ENCODE measurements at places on chromosomes 5 and 9. TPM values are rescaled to one million over a fixed set of nuclear protein-coding genes. Genes with fewer than 3 reads are reported as not detected.

DNA sequence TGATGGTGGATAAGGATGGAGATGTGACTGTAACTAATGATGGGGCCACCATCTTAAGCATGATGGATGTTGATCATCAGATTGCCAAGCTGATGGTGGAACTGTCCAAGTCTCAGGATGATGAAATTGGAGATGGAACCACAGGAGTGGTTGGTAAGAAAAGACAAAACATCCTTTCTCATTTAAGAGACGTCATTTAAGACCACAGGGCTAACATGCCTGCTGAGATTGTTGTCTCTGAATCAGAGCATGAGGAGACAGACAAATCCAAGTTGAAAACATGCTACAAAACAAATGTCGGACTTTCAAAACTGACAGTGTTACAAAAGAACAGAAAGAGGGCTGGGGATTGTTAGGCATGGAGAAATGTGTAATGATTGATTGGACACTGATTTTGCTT lies 4.6 kb downstream of the CCT5 start:
- no peak overlapping the region for H3K27ac ChIP-seq
- no peaks in the 10 kb centered on the region for H3K27me3 ChIP-seq
- peaks cover 7% of the 10 kb centered on the region for H3K4me1 ChIP-seq
- H3K36me3 ChIP-seq: peaks cover 85% of the 10 kb centered on the region
- no peak for DNase-seq

GRCh38 chr9:104386425-104387069 lies 117.5 kb upstream of the OR13F1 start:
- H3K4me3 ChIP-seq: no peak overlapping the region
- H3K36me3 ChIP-seq: no peaks in the 10 kb centered on the region
- peak; percentile 48 for DNase-seq
- no peak overlapping the region for H3K27ac ChIP-seq
- H3K4me1 ChIP-seq: no peaks in the 10 kb centered on the region
- H3K27me3 ChIP-seq: no peaks in the 10 kb centered on the region

DNA sequence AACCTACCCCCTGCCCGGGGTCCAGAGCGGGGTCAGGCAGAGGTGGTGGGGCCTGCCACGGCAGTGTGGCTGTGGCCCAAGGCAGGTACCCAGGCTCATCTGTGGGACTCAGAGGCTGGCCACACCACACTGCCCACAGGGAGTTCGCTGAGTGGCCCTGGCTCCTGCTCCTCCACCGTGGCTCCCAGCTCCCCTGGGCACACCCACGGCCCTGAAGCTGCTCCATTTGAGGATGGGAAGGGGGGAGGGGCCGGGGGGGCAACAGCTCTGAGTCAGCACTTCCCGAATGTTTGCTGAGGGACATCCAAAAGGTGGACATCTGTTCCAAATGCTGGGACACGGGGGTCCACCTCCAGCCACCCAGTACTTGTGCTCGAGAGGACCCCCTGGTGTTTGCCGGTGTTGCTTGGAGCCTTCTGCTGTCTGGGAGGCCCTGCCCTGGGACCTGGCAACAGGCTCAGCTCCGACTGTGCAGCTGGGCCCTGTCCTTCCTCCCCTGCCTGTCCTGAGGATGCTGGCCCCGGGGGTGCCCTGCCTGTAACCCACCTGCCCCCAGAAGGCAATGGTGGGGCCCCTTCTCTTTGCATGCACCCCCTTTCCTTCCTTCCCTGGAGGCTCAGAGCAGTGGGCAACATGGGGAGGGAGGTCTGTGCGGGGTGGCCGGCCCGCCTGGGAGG lies 2.5 kb upstream of the NRARP start:
- DNase-seq: no peak
- no peaks in the 10 kb centered on the region for H3K27me3 ChIP-seq
- peaks cover 7% of the 10 kb centered on the region for H3K36me3 ChIP-seq
- H3K27ac ChIP-seq: no peak overlapping the region

DNA sequence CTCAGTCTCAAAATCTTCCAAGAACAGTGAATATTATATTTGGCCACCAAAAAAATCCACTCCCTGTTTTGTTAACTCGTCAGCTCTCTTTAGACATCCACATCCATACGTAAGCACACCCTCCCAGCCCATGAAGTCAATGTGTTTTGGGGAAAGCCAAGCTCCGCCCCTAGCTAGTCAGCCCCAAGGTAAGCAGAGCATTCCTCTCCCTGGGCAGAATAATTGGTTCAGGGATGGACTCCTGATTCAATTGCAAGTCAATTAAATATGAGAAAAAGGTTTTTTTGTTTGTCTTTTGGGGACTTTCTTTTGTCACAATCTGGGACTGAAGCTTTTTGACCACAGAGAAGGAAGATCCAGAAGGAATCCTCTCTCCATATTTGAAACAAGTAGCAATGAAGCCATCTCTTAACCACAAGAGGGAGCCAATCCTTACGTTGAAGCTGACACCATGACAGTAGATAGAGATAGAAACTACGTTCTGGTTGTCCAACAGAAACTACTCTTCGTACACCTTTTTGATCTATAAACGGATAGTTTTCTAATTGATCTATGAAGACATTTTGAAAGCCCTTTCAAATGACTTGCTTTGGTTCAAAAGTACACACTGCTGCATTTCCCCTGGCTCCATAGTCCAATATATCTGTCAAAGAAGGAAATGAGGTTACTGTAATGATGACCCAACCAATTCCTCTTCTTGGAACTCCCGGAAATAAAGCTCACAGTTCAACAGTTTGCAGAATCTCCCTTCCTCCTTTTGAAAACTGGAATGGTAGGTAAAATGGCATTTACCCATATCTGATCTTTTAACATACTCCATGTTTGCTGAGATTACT lies 166.4 kb downstream of the TLE1 start:
- no peaks in the 10 kb centered on the region for H3K36me3 ChIP-seq
- H3K4me1 ChIP-seq: peaks cover 18% of the 10 kb centered on the region
- peak overlapping the region; percentile 49 for H3K27ac ChIP-seq
- no peak overlapping the region for H3K4me3 ChIP-seq
- peak; percentile 79 for DNase-seq
- no peaks in the 10 kb centered on the region for H3K27me3 ChIP-seq

- H3K4me1 ChIP-seq: peaks cover 48% of the 10 kb centered on the region
- H3K4me3 ChIP-seq: no peak overlapping the region
- no peak for DNase-seq
- no peaks in the 10 kb centered on the region for H3K27me3 ChIP-seq
- H3K36me3 ChIP-seq: peaks cover 63% of the 10 kb centered on the region
Observed at GRCh38 chr5:134534726-134535110, 9.2 kb downstream of the JADE2 start.

- H3K27me3 ChIP-seq: no peaks in the 10 kb centered on the region
- H3K27ac ChIP-seq: no peak overlapping the region
- no peaks in the 10 kb centered on the region for H3K36me3 ChIP-seq
- DNase-seq: no peak
- H3K4me3 ChIP-seq: no peak overlapping the region
- no peaks in the 10 kb centered on the region for H3K4me1 ChIP-seq
Observed at GRCh38 chr9:75378036-75378435, 289.7 kb downstream of the OSTF1 start.

DNA sequence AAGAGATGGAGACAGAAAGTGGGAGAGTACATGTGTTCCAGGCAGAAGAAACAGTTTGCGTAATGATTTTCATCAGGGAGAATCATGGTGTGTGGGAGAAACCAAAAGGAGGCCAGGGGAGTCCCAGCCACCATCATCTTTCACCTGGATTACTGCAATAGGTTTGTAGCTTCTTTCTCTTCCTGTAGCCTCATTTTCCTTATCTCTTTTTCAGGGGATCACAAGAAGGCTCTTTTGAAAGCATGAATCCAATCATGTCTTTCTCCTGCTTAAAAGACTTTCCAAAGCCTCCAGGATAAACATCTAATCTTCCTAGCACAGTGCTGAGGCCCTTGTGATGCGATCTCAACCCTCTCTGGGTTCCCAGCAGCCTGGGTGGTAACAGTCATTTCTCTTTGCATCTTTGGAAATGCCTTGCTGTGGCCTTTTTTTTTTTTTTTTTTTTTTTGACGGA lies 10.3 kb upstream of the GPBP1 start:
- DNase-seq: no peak
- no peaks in the 10 kb centered on the region for H3K36me3 ChIP-seq
- H3K4me1 ChIP-seq: no peaks in the 10 kb centered on the region
- H3K27ac ChIP-seq: no peak overlapping the region
- H3K4me3 ChIP-seq: no peak overlapping the region

- peak; percentile 28 for DNase-seq
- H3K36me3 ChIP-seq: peaks cover 23% of the 10 kb centered on the region
- peaks cover 4% of the 10 kb centered on the region for H3K4me1 ChIP-seq
Observed at GRCh38 chr5:5483880-5484598, 61.6 kb downstream of the ICE1 start.

GRCh38 chr5:68771732-68772131 lies 322.1 kb upstream of the SLC30A5 start:
- no peaks in the 10 kb centered on the region for H3K4me1 ChIP-seq
- H3K27me3 ChIP-seq: peaks cover 26% of the 10 kb centered on the region
- H3K36me3 ChIP-seq: no peaks in the 10 kb centered on the region
- no peak overlapping the region for H3K4me3 ChIP-seq

GRCh38 chr5:154190595-154191304 lies at the start of gene GALNT10:
Gene GALNT10 (plus strand): TSS chr5:154190733. CDS start chr5:154190867, 134 bp downstream.
- DNase-seq: peak; percentile 68
- peak within 1 kb of the TSS; percentile 88 for H3K27ac ChIP-seq
- H3K4me1 ChIP-seq: peaks cover 44% of the 10 kb centered on the region

- peaks cover 16% of the 10 kb centered on the region for H3K4me1 ChIP-seq
- H3K27ac ChIP-seq: peak overlapping the region; percentile 99
- no peak for DNase-seq
- no peaks in the 10 kb centered on the region for H3K27me3 ChIP-seq
Observed at GRCh38 chr5:132556153-132556762, 519 bp upstream of the RAD50 start.

GRCh38 chr5:171405615-171406014 lies 13.8 kb upstream of the FGF18 start:
- H3K4me3 ChIP-seq: no peak overlapping the region
- peak overlapping the region; percentile 57 for H3K27ac ChIP-seq
- peaks cover 43% of the 10 kb centered on the region for H3K4me1 ChIP-seq
- H3K27me3 ChIP-seq: no peaks in the 10 kb centered on the region
- H3K36me3 ChIP-seq: peaks cover 86% of the 10 kb centered on the region
- no peak for DNase-seq

DNA sequence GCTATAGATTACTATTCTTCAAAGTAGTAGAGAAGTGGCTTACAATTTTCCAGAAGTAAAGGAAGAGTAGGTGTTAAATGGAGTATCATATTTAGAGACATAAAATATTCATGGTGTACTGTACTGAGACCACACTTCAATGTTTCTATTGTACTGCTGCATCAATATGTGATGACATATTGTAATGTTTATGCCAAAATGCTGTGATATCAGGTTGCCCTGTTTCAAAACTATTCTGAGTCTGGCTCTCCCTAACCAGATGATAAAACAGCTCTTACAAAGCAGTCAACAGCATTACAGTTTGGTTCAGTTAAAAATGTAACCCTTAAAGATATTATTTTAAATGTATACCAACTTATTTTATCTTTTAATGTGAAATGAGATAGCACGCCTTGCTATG lies 30.8 kb upstream of the ACOT12 start:
- peaks cover 55% of the 10 kb centered on the region for H3K36me3 ChIP-seq
- H3K27me3 ChIP-seq: no peaks in the 10 kb centered on the region
- peaks cover 23% of the 10 kb centered on the region for H3K4me1 ChIP-seq
- DNase-seq: peak; percentile 6
- H3K4me3 ChIP-seq: no peak overlapping the region

GRCh38 chr9:137431416-137431931 lies 8.3 kb downstream of the NOXA1 start:
- no peak overlapping the region for H3K27ac ChIP-seq
- no peak overlapping the region for H3K4me3 ChIP-seq
- no peaks in the 10 kb centered on the region for H3K4me1 ChIP-seq
- no peaks in the 10 kb centered on the region for H3K27me3 ChIP-seq

GRCh38 chr9:137064880-137065164 lies 5.5 kb downstream of the SAPCD2 start:
- H3K27ac ChIP-seq: no peak overlapping the region
- no peaks in the 10 kb centered on the region for H3K36me3 ChIP-seq
- H3K4me1 ChIP-seq: peaks cover 17% of the 10 kb centered on the region
- no peak overlapping the region for H3K4me3 ChIP-seq
- no peaks in the 10 kb centered on the region for H3K27me3 ChIP-seq

- H3K36me3 ChIP-seq: peaks cover 54% of the 10 kb centered on the region
- H3K4me1 ChIP-seq: peaks cover 47% of the 10 kb centered on the region
- H3K4me3 ChIP-seq: no peak overlapping the region
- DNase-seq: no peak
Observed at GRCh38 chr5:1329111-1329579, 15.8 kb downstream of the CLPTM1L start.

GRCh38 chr5:172640139-172640538 lies 924 bp upstream of the NEURL1B start:
- no peak overlapping the region for H3K27ac ChIP-seq
- H3K27me3 ChIP-seq: no peaks in the 10 kb centered on the region
- peak overlapping the region; percentile 59 for H3K4me3 ChIP-seq

GRCh38 chr5:88145221-88145610 lies 123.4 kb downstream of the TMEM161B start:
- H3K27me3 ChIP-seq: peaks cover 21% of the 10 kb centered on the region
- H3K4me3 ChIP-seq: no peak overlapping the region
- H3K4me1 ChIP-seq: no peaks in the 10 kb centered on the region
- DNase-seq: no peak

- peak; percentile 7 for DNase-seq
- peaks cover 32% of the 10 kb centered on the region for H3K4me1 ChIP-seq
- H3K36me3 ChIP-seq: no peaks in the 10 kb centered on the region
- H3K27ac ChIP-seq: no peak overlapping the region
- H3K27me3 ChIP-seq: peaks cover 11% of the 10 kb centered on the region
- H3K4me3 ChIP-seq: peak overlapping the region; percentile 69
Observed at GRCh38 chr5:31194892-31195555, 1.5 kb downstream of the CDH6 start.

- peak; percentile 65 for DNase-seq
- no peaks in the 10 kb centered on the region for H3K27me3 ChIP-seq
- peaks cover 8% of the 10 kb centered on the region for H3K4me1 ChIP-seq
- no peak overlapping the region for H3K4me3 ChIP-seq
Observed at GRCh38 chr9:2260417-2261306, 245.5 kb downstream of the SMARCA2 start.

DNA sequence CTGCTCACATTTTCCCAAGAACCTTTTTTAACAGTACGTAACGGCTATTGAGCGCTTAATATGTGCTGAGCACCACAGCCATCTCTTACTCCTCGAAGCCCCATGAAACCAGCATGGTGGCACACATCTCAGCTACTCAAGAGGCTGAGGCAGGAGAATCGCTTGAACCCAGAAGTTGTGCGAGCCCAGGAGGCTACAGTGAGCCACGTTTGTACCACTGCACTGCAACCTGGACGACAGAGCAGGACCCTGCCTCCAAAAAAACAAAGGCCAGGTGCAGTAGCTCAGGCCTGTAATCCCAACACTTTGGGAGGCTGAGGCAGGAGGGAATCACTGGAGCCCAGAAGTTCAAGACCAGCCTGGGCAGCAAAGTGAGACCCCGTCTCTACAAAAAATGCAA lies 28.2 kb downstream of the AQP7 start:
- no peak overlapping the region for H3K4me3 ChIP-seq
- DNase-seq: no peak
- no peak overlapping the region for H3K27ac ChIP-seq
- H3K4me1 ChIP-seq: peaks cover 10% of the 10 kb centered on the region
- peaks cover 43% of the 10 kb centered on the region for H3K36me3 ChIP-seq
- no peaks in the 10 kb centered on the region for H3K27me3 ChIP-seq

PRUNE2 gene
- total RNA-seq: 0.29 TPM

SLC45A2 gene
- total RNA-seq: not detected

GFI1B gene
- total RNA-seq: not detected

PFN3 gene
- not detected for total RNA-seq

CDKN2A gene
- not detected for total RNA-seq

PDZD2 gene
- total RNA-seq: 22.6 TPM

BHMT2 gene
- not detected for total RNA-seq

ANAPC2 gene
- 43.6 TPM for total RNA-seq

All from MCF 10A (cell line).